EL (cell line): ENCODE measurements at places on chromosomes 11 and 22.
A peak's percentile ranks its signal among the peaks of the same experiment; 100 is the strongest.

DNA sequence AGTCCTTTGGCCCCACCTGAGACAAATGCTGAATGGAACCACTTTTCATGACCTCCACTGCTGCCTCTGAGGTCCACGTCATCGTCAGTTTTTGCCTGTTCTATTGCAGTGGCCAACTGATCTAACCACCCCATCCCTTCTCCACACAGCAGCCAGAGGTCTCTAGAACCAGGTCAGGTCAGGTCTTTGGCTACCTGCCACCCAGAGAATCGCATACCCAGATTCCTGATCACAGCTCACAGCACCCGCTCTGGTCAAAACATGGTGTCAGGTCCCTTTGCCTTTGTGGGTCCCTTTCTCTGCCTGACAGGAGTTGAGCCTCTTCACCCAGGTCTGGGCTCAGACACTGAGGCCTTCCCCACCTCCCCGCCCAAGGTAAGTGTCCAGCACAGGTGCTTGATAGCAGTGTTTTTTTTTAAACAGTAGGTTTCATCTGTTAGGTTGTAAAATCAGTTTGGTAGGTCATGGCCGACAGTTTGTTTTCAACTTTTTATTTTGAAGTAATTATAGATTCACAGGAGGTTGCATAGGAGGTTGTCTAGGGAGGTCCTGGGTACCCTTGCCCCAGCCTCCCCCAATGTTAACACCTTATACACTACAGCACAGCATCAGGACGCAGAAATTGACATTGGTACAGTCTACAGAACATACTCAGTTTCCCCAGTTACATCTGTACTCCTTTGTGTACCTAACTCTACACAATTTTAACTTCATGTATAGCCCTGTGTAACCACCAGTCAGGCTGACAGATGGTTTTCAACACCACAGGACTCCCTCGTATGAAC lies 6.9 kb downstream of the C22orf39 start:
- no peak for DNase-seq

DNA sequence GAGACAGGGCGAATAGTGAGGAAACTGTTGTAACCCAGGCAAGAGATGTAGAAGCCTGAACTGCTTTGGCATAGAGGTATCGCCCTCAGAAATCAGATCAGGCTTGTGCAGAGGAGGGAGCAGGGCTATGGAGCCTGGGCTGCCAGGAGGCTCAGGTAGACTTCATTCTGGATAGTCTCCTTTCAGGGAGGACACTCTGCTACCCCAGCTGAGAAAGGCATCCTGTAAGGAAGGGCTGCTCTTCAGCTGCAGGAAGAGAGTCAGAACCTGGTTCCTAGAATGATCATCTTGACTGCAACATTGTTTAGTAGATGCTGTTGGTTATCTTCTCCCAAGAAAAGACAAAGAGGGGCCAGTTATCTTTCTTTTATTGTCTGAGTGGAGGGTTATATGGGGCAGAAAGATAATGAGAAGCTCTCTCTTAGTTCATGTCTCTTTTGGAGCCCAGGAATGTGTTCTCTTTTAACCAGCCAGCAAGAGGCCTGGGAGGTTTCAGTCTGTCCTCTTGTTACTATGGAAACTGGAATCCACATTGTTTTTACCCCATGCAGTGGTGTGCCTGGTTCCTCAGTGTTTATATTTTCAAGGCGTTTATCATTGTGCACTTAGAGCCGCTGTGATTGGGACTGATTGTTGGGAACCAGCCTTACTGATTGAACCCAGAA lies 95.7 kb downstream of the STIM1 start:
- DNase-seq: peak; percentile 34

DNA sequence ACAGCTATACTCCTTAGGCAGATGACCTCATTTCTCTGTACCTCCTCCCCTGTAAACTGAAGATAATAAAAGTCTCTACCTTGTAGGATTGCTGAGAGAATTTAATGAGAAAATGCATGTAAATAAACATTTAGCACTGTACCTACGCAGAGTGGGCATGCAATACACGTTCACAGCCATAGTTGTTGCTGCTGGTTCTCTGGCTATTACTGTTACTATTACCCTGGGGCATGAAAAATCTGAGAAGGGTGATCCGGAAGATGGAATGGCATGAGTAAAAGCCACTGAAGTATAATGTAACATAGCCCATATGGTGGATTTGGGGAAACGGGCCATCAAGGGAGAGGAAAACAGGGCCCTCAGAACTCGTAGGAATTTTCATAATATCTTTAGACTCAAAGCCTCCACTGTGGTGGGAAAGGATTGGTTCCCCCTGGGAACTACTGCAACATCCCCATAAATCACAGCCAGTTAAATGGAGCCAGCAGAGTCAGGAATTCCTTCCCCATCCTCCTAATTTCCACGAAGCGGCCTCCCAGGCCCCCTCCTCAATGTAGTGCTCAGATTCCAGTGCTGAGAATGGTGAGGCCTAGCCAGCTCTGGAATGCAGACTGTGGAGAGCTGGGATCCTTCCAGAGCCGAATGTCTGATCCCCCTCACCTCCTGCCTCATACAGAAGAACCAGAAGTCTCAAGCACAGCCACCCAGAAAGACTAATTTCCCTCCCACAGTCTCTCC lies 205.3 kb downstream of the MN1 start:
- DNase-seq: no peak

DNA sequence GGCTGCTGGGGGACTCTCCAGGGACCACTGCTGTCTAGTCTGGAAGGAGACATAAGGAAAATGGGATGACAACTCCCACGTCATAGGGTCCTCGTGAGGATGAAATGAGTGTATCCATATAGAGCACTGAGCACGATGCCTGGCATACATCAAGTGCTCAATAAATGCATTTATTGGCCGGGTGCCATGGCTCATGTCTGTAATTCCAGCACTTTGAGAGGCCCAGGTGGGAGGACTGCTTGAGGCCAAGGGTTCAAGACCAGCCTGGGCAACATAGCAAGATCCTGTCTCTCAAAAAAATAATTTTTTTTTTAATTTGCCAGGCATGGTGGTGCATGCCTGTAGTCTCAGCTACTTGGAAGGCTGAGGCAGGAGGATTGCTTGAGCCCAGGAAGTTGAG lies 12.2 kb upstream of the TPST2 start:
- DNase-seq: no peak

DNA sequence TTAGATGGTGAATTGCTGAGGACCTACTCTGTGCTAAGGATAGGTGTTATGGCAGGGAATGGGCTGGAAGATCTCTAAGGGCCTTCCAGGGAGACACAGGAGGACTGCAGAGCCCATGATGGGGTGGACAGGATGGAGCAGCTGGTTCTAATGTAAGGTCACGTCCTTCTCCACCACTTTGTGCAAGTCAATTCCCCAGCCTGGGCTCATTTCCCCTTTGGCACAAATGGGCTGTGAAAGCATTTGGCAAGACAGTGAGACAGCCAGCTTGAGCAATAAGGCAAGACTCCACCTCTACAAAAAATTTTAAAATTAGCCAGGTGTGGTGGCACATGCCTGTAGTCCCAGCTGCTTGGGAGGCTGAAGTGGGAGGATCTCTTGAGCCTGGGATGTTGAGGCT lies 81.4 kb upstream of the THY1 start:
- DNase-seq: no peak

- no peak for DNase-seq
Measured at GRCh38 chr22:46618667-46619066, 1.5 kb upstream of the GRAMD4 start.

DNA sequence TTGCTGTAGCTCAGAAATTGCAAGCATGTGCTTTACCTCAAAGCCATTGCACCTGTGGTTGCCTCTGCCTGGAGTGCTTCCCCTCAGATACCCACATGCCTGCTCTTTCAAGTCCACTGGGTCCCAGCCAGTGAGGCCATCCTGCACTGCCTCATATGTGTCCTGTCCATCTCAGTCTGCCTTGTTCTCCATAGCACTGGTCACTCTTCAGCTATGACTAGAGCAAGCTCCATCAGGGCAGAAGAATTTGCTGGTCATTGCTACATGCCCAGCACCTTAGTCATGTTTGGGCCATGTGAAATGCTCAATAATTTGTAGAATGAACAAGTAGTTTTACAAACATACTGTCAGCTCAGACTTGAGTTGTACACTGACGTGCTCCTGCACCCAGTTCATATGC lies 64.4 kb upstream of the HORMAD2 start:
- DNase-seq: peak; percentile 95

- no peak for DNase-seq
Measured at GRCh38 chr11:2846470-2846869, 39.1 kb downstream of the CDKN1C start.

- no peak for DNase-seq
Measured at GRCh38 chr11:32289701-32290100, 145.6 kb downstream of the WT1 start.

- DNase-seq: no peak
Measured at GRCh38 chr11:35398881-35399280, 20.5 kb downstream of the SLC1A2 start.

DNA sequence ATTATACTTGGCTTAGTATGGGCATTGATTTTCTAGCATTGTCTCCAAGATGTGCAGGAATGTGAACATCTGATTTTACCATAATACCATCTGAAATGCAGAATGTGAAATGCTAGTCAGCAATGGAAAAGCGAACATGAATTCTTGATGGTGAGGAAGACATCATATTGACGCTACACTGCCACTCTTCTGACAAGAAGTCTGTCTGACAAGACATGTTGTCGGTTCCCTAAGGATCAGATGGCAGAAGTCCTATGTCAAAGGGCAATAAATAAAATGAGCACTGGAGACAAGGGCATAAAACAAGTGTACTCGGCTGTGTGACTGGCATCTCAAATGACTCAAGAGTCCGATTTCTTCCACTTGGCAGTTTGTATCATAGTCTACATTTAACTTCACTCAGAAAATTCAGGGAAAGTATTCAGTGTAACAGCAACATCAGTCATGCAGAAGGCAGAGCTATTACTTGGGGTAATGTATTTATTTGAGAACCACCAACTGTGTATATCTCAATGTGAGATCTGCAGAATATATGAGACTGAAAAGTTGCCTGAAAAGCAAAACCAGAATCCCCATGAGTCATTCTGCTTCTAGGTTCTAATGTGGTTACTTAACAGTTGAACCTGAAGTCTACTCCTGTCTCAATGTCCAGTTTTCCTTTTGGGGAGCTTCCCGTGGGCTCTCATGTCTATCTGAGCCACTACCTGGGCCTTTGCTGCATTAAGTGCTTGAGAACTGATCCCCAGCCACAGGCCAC lies 51.5 kb downstream of the SLC17A6 start:
- no peak for DNase-seq

DNA sequence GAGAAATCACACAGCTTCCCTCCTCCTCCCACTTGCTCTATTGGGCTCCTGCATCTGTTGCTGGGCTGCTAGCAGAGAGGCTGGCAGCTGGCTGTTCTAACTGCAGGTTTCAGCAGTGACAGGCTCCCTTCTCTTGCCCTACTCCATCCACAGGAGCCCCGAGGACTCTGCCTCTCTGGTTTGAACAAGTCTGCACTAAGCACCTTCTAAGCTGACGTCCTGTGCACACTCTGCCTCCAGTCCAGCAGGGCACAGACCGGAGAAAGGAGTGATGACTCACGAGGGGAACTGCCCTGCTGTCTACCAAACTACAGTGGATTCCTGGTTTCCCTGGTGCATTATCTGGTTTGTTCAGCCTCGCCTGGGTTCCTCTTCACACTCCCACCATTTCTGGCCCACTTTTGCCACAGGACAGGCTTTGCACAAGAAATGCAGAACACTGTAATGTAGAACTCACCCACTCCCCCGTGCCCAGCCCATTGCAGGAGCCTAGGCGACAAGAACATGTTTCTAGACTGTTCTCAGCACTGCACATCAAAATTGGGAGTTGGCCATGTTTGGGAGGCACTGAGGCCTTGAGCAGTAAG lies 26.0 kb downstream of the IL10RA start:
- peak; percentile 19 for DNase-seq

DNA sequence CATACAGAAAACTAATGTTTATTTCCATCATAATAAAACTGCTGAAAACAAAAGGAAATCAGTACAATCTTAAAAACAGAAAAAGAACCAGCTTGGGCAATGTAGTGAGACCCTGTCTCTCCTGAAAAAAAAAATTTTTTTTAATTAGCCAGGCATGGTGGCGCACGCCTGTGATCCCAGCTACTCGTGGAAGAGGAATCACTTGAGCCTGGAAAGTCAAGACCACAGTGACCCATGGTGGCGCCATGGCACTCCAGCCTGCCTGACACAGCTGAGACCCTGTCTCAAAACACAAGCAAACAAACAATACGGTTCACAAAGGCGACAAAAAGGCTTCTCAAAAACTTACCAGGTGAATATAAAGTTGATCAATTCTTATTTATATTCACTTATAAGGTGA lies 289.7 kb downstream of the BRD1 start:
- DNase-seq: no peak

- peak; percentile 77 for DNase-seq
Measured at GRCh38 chr22:28750471-28750881, 8.6 kb downstream of the HSCB start.

GRCh38 chr11:45658292-45658991 lies 7.0 kb downstream of the CHST1 start:
- DNase-seq: peak; percentile 69

- DNase-seq: no peak
Measured at GRCh38 chr11:73233692-73234470, 15.8 kb downstream of the P2RY2 start.

DNA sequence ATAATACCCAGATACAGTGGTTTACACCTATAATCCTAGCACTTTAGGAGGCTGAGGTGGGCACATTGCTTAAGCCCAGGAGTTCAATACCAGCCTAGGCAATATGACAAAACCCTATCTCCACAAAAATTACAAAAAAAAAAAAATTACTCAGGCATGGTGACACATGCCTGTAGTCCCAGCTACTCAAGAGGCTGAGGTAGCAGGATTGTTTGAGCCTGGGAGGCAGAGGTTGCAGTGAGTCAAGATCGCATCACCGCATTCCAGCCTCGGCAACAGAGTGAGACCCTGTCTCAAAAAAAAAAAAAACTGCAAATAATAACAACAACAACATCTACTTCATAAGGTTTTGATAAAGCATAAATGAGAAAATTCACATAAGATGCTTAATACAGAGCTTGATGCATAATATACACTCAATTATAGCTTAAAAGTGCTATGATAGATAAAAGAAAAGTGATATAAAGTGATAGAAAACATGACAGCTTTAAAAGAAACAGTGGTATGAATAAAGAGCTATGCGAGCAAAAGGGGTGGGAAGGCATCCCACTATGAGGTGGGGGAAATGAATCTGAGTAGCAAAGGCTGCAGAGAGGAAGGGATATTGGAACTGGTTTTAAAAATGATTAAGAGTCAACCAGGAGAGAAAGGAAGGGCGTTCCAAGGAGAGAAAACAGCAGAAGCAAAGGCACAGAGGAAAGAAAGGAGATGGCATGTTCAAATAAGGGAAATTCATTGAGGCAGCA lies 197.6 kb downstream of the KIF18A start:
- peak; percentile 93 for DNase-seq

- DNase-seq: no peak
Measured at GRCh38 chr22:44586351-44586990, 88.4 kb upstream of the RTL6 start.
